Fibroblast of skin of abdomen (primary cell): ENCODE measurements at places on chromosomes 2 and 18.

- DNase-seq: peak; percentile 77
Measured at GRCh38 chr2:237012577-237013267, 73.0 kb upstream of the COPS8 start.

DNA sequence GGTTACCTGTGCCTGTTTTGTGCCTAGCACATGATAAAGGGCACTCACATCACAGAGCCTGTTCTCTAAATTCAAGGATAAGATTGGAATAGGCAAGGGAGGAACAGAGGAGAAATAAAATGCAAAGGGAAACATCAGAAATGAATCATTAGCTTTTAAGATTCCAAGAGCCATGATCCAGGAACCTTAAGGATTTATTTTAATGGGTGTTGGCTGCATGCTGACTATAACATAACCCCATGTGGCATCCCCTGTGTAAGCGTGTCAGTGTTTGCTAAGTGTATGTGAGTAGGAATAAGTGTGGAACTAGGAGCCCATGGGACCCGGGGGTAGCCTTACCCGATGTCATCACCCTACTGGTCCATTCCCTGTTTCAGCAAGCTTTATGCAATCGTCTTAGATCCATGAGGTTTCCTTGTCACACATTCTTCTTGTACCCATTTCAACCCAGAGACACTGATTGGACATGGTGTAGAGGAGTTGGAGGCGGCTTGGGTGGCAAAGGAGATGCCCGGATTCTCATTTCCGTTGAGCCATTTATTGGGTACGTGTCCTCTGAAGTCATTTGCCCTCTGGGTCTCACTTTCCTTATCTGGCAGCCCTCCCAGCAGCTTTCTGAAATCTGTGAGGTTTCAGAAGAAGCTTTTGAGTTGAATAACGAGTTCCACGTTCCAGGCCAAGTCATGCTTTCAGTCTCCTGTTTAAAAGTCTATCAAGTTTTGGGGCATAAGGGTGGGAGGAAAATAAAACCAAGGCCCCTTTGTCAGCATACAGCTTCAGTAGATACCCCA lies 117.0 kb downstream of the MGAT5 start:
- DNase-seq: no peak

- DNase-seq: peak; percentile 74
Measured at GRCh38 chr18:33596178-33596854, 18.3 kb downstream of the ASXL3 start.

DNA sequence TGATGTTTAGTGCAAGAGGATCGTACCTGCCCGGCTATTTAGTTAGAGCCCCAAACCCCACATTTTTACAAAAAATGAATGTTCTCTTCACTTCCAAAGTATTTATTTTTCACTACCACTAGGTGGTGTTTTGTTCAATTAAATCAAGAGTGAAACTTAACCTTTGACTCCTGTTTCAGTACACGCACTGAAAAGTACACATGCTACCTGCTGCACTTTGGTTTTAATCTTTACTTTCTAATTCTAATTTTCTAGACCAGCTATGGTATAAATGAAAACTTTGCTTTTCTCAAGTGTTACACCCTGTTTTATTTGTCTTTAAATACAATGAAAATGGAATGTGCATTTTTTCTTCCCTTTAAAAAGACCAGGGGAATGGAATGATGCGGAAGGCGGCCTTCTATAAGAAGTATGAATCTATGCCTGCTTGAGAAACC lies 31.4 kb upstream of the CHN1 start:
- DNase-seq: peak; percentile 10

GRCh38 chr2:85675866-85676548 lies 8.0 kb upstream of the SFTPB start:
- no peak for DNase-seq

- DNase-seq: no peak
Measured at GRCh38 chr2:20539776-20540586, 93.1 kb downstream of the RHOB start.

DNA sequence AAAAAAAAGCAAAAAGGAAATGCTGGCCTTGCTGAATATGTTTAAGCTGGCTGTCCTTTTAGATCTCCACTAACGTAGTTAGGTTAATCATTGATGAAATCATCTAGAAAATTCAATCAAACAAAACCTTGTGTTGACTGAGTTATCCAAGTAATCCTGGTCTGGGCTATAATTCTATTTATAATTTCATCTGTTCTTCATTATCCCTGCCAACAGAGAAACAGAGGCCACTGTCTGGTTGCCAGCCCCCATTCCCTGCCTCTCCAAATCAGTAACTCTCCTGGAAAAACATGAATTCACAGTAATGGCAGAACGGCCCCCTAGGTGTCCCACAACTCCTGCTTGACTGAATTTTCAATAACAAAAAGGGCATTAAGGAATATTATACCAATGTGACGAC lies 24.6 kb downstream of the DOCK10 start:
- peak; percentile 57 for DNase-seq

GRCh38 chr2:52639692-52640091 lies 1127.9 kb upstream of the CHAC2 start:
- DNase-seq: no peak
